ENCODE measurements at places on chromosomes 11 and 22.

- no peak for DNase-seq
Observed at GRCh38 chr22:21643533-21644357, 1.6 kb downstream of the SDF2L1 start.

DNA sequence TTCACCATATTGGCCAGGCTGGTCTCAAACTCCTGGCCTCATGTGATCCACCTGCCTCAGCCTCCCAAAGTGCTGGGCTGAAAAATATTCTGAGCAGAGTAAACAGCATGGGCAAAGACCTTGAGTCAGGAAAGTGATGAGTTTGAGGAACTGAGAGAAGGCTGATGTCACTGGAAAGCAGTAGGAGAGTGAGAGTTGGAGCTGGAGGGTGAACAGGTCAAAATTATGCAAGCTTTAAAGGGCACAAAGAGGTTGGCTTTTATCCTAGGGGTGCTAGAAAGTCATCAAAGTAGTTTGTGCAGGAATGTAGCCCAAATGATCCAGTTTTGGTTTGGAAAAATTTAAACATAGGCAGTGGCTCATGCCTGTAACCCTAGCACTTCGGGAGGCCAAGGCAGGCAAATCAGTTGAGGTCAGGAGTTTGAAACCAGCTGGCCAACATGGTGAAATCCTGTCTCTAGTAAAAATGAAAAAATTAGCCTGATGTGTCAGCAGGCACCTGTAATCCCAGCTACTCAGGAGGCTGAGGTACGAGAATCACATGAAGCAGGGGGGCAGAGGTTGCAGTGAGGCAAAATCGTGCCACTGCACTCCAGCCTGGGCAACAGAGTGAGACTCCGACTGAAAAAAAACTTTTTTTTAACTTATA, 44.7 kb upstream of the CXCR5 start:
- no peak for DNase-seq

DNA sequence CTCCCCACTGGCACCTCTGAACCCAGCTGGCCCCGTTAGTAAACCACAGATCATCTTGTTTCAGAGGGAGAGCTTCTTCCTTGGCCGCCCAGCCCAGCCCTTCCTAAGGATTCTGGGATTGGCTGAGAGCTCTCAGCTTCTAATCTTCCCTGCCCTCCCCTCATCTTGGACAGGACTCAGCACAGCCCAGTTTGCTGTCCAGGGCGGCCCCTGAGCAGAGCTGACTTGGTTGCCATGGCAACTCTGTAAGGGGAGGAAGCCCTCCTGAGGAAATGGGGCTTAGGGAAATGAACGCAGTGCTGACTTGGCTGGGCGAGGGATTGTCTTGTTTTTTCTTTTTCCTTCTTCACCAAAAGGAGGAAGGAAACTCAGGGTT, 4.6 kb downstream of the APOL4 start:
- DNase-seq: no peak

DNA sequence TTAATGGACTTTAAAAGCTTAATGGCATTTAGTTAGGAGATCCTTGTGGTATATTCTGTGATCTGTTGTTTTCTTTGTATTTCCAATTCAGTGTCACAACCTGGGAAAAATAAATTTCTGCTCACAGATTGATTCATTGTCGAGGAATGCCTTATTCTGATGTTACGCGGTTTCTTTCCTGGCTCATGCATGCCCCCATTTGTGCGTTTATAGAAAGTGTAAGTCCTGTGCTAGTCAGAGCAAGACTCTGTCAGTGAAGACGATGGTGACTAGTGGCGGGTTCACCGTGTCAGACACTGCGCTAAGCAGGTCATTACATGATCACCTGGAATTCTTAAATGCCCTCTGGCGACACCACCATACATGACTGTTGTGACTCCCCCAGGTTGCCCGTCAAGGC, 169.4 kb downstream of the TBC1D22A start:
- peak; percentile 25 for DNase-seq

- peak; percentile 27 for DNase-seq
Observed at GRCh38 chr11:11148104-11148509, 204.9 kb downstream of the CSNK2A3 start.

GRCh38 chr11:68413591-68413999, 47.0 kb upstream of the PPP6R3 start:
- no peak for DNase-seq

DNA sequence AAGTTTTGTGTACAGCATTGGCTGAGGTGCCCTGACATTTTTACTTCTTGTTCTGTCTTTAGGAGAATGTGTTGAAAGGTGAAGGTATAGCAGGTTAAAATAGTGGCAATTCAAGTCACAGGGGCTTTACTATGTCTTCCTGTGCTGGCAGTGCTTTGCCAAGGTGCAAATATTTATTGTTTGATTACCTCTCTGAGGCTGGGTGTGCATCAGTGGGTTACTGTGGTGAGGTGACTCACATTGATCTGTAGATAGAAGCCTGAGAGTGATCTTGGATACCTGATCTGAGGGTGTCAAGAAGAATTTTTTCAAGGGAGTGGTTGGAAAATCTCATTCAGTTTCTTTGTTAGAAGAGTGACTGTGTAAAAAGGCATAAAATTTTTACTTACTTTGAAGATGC, 90.0 kb downstream of the ARHGAP42 start:
- DNase-seq: peak; percentile 52

DNA sequence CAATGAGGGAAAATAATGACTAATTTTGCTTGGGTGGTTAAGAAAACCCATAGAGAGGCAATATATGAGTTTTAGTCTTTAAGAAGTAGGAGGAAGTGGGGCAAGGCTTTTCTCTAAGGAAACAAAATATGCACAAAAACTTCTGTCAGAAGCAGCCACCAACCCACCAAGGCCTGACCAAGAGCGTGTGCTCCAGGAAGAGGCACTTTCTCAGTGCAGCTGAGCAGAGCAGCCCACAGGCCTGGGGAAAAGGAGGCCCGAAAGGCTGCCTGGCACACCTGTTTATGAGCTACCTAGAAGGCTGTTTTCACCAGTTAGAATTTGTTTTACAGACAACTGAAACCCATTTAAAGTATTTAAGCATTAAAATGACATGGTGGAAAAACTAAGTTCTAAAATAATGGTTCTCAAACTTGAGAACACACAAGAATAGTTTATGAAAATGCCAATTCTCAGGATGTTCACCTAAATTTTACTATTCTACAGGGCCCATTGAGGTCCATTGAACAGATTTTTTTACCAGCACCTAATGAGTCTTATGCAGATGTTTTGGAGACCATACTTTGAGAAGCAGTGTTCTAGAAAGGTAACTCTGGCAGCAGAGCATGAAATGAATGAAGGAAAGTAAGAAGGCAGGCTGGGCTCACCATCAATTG, 160.5 kb upstream of the DDI1 start:
- no peak for DNase-seq

- no peak for DNase-seq
Observed at GRCh38 chr11:33478111-33478573, 221.0 kb downstream of the HIPK3 start.

- DNase-seq: no peak
Observed at GRCh38 chr22:37892566-37893335, 13.3 kb upstream of the MICALL1 start.

DNA sequence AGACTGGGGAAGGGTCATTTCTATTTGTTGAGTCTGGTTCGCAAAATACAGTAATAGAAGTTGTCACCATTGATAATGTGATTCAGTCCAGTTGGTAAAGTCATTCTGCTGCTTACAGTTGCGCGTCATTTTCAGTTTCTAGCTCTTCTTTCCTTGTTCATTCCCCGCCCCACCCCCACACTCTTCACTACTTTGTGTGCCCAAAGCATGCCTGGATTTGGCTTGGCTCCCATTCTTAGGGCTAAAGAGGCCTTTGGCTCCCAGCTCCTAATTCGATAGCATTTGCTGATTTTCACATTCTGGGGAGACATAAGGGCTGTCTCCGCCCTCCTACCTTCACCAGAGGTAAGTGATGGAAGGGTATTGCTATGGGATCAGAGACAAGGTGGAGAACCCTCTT, 43.0 kb downstream of the CECR2 start:
- DNase-seq: no peak
